ENCODE measurements at places on chromosomes 5 and 9.

- no peak for DNase-seq
These were observed 85.0 kb downstream of the PRRT1B start for GRCh38 chr9:131630205-131630831.

- DNase-seq, result no peak
These were observed 1007.1 kb upstream of the WWC1 start for GRCh38 chr5:167284222-167284890.

DNA sequence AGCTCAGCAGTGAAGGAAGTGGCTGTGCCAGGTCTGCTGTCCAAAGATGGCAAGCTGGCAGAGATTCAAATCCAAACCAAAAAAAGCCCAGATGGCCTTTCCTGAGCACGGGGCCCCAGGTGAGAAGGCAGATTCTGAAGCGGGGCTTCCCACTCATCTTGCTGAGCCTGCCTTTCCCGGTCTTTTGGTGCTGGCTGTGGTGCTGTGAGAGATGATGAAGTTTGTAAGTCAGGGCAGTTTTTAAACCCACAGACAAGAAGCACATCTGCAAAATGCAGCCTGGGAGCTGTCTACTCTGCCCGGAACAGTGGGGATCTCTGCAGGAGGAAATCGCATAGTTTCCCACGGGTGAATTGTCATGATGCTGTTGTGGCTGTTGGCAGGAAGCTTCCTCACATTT is 85.0 kb upstream of the IRX4 start:
- no peak for DNase-seq

DNA sequence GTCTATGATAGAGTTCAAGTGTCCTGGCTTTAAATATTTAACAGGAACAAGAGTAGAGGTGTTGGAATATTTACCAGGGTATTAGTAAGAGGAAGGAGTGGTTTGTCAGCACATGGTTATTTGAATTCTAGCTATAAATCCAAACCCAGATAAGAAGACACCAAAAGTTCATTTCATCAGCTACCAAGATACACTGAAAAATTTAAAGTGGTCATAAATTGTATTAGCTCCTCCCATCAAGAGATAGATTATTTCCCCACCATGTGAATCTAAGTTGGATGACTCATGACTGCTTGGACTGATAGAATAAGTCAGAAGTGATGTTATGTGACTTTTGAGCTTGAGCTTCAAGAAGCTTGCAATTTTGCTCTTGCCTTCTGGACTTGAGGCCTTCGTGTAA is 72.1 kb upstream of the GRAMD2B start:
- no peak for DNase-seq

DNA sequence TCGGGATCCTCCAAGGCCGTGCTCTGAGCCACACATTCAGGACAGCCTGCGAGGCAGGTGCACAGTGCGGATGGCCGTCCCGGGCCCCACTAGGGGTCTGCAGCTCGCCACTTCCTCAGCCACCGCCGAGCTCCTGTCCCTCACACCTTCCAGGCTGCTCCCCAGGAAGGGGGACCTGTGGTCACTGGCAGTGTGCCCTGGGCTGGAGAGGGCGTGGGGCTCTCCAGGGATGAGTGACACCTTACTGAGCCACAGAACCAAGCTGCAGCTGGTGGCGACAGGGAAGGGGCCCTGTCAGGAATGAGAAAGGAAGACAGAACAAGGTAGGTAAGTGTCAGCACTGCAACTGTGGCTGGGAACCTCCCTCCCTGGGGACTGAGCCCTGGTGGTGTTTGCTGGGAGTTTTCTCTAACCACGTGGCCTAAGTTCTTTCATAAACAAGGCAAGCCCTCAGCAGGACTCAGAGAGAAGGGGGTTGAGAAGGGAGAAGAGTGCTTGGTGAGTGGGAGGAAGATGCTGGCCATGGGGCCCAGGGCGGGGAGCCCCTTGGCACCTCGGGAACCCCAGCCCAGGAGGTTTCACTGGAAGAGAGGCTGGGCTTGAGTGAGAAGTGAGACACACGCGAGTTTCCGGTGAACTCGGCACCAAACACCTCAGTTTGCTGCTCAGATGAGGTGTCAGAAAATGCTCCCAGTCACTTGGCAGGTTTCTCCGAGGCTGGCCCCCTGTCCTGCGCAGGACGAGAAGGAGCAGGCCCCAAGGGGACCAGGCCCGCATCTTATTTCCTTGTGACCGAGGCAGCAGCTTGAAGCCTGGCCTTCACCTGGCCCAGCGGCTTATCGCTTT is 5.2 kb downstream of the IL13 start:
- no peak for DNase-seq

- no peak for DNase-seq
These were observed 99.5 kb upstream of the LMX1B start for GRCh38 chr9:126514037-126514821.

- DNase-seq, result no peak
These were observed 45.9 kb downstream of the AMBP start for GRCh38 chr9:114031948-114032840.

- no peak for DNase-seq
These were observed 91.9 kb upstream of the OTULINL start for GRCh38 chr5:14489643-14490042.

DNA sequence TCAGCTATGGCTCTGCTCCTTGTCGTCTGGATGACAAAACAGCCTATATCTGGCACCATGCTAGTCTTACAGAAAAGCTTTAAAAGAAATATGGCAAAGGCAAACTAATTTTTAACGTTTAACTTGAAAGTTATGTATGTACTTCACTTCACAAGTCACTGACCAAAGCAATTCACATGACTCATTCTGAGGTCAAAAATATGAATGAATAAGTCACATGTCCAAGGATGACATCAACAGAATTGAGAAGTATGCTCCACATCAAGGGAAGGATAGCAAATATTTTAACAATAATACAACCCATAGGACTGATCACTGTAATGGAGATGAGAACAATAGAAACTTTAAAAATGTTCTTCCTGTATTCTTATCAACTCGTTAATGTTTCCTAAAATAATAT is 1072.6 kb upstream of the NUDT12 start:
- DNase-seq, result no peak

- peak; percentile 45 for DNase-seq
These were observed 21.3 kb upstream of the ZNF782 start for GRCh38 chr9:96875461-96876142.

DNA sequence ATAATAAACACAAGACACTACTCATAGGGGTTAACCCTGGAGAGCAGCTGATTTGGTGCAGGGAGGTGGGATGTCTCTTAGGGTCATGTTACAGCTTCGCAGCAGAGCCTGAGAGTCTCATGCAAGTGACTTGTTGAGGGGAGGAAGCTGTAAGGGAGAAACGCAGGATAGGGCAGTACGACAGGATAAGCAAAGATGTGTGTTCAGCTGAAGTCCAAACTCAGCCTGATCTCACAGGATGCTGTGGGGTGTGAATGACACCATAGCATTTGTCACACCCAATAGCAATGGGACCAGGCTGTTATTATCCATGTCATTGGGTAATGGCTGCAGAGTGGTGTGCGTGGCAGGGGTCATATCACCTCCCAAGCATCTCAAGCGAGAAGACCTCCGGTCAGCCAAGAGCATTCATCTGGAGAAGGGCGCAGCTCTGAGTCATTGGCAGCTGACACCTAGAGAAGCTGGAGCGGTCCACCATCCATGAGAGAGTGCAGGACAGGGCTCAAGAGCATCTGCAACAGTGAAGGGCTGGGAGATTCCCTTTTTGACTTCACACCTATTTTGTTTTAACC is 49.2 kb upstream of the RPL26L1 start:
- DNase-seq, result no peak

DNA sequence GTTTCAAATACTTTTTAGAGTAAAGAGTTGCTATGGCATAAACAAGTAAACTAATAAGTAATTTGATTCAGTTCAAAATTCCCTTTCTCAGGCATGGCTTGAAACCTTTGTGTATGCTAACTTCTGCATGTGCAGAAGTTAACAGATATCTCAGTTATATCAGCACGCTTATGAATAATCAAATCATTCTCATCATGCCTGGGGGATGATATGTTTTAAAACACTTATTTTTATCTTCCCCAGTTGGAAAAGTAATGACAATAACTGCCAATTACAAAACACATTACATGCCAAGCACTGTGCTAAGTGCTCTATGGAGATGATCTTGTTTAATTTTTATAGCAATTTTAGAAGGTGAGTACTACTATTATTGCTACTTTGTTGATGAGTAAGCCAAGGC is 146.4 kb downstream of the YIPF5 start:
- no peak for DNase-seq

DNA sequence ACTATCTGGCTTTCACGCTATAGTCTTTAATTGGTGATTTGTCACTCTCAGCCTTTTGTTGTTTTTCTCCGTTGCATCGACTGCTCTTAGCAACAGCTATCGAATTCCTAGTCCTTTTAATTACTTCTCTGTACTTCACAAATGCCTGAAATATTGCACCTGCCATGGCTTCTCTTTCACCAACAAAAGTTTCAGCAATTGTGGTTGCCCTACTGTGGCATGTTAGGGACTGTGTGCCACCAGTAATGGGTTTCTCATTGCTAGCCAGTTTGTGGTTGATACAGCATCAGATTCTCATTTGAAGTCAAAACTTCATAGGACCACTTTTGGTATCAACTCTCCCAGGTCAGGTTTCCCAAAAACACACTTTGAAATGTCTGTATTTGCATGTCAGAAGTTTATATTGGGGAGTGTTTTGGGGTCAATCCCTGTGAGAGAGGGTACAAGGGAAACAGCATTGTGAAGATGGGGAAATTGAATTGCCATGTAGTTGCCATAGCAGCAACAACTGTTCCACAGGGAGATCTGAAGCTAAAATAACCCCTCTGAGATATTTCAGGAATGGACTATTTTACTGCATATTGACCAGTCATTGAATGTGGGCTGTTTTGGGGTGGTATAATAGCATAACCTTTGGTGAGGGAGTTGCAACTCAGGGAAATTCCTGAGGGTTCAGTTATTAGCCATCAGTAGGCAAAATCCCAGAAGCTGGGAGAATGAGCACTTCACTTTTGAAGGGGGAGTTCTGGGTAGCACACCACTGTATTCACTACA is 99.2 kb downstream of the WDR70 start:
- no peak for DNase-seq

- no peak for DNase-seq
These were observed 638.9 kb downstream of the RAB3C start for GRCh38 chr5:59221769-59222168.

DNA sequence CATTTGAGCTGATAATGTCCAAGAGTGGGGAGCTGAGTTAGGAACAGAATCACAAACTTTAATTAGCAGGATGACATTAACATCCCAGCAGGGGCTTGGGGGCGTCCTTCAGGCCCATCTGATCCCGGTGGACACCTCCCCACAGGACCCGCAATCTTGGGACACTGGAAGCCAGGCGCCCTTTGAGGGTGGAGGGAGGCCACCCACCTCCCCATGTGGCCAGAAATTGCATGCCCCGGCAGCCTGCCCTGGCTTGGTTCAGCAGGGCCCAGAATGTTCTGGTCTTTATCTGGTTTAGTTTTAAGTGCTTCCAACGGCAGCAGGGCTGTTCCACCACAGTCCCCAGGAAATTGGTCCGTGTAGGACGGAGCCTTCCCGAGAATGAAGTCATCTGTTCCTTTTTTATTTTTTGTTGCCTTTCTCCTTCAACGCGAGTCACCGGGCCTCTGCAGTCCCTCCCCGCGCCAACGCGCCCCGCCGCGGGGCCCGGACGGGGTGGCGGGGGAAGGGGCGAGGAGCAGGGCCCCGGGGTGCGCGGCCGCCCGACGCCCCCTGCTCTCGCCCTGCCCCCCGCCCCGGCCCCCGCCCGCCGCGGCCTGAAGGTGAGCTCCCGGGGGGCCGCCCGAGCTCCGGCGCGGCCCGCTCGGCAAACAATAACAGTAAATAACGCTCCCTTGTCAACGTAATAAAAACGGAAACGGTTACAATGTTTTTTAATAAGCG is 207.9 kb downstream of the C9orf50 start:
- peak; percentile 28 for DNase-seq

GRCh38 chr9:69757996-69758675 is 1.7 kb downstream of the PTAR1 start:
- DNase-seq, result no peak

DNA sequence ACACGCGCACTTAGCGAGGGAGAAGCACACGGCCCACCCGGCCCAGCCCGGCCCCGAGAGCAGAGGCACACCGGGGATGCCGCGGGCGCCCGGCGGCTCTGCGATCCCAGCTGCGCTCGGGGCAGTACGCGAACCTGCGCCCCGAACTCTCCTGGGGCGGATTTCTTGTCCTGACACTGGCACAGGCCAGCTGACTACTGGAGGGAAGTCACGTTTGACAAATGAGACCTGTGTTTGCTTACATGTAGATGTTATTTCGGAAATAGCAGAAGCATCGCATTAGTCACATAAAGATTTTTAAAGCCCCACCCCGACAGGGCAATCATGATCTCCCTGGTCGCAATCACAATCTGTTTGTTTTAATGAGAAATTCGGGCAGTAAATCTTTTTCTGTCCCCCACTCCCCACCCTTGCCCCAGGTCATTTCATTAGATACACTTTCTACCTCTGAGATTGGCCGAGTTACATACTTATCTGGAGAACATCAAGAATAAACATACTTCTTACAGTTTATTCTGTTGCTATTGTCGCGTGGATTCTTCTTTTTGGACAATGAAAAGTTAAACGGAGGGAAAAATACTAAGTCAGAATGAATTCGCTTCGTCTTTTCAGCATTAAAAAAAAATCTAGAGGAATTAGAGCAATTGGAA is 518.9 kb downstream of the CTNND2 start:
- DNase-seq, result no peak

- no peak for DNase-seq
These were observed 29.8 kb upstream of the GZMA start for GRCh38 chr5:55072666-55073065.
